Ascending aorta (tissue), 2 donors: ENCODE measurements at places on chromosomes 6 and 20.

DNA sequence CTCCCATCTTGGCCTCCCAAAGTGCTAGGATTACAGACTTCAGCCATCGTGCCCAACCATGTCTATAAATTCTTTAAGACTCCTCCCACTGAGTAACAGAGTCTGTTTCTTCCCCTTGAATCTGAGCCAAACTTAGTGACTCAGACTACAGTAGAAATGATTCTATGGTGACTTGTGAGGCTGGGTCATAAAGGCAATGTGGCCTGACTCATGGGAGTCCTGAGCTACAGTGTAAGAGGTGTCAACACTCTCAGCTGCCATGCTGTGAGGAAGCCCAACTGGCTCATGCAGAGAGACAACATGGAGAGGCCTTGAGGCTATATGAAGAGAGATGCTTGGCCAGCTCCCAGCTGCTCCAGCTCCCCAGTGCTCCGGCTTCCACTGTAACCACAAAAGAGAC lies 5.2 kb upstream of the NRSN2 start:
- no peak for DNase-seq

DNA sequence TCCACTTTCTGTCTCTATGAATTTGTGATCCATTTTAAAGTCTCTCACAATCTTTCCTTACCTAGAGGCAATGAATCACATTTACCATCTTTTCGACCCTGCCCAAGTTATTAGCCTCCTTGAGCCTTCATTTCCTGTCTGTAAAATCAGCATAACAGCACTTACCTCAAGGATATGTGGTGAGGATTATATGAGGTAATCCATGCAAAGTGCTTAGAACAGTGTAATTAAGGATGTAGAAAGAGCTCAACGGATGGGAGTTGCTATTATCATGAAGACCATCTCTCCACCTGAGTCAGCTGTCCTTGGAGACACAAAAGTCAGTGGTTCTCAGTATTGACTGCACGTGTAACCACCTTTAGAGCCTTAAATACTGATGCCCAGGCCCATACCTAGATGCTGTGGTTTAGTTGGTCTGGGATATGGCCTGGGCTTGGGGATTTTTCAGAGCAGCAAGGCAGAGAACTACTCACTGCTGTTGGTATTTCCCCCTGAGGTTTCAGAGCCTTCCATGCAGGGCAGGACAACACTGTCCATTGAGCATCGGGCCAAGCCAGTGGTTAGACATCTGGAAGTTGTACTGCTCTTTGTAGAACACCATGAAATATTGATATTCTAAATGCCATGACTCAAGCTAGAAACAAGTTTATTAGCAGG lies 55.8 kb downstream of the LYRM2 start:
- no peak for DNase-seq

DNA sequence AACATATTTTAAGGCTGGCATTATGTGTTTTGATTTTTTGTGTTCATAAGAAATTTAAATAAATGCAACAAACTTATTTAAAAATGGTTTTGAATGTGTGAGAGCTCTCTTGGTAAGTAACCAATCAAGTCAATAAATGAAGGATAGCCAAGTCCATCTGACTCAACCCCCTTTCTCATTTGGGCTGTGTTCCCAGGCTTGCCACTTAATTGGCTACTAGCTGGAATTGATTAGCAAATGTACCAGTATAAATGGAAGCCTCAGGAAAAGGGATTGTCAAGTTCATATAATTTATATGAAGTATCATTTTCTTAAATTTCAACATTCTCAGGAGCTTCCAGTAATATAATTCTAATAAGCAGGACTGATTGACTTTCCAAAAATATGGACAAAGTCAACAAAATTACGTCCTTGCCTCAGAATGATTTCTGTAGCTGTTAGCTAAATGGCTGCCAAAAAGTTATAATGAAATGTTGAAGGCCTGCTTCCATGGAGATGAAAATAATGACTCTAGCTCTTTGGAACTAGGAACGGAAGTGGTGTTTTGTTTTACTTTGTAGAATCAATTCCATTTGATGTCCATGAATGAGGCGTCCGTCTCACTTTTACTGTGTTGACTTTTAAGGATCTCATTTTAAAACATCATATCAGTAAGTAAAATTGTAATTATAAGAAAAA lies 614.9 kb downstream of the CDH26 start:
- DNase-seq: no peak

GRCh38 chr6:159110013-159110412 lies 59.2 kb upstream of the FNDC1 start:
- no peak for DNase-seq

GRCh38 chr20:58744836-58745235 lies 52.2 kb downstream of the NPEPL1 start:
- no peak for DNase-seq

DNA sequence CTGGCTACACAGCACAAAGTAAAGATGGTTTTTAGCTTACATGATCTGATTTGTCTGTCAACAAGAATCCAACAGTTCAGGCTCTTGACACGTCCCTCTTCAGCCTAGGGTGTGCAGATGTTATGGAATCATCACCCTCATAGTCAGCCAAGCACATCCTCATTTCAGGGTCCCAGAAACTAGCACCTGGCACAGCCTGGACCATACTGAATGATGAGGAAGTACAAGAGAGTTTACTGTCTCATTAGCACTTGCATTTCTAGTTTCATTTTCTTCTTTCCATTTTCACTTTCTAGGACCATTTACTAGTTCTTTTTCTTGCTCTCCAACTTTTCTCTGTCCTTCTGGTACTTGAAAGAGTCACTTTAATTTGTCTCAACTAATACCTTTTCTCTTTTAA lies 6.5 kb downstream of the RIPOR2 start:
- DNase-seq: no peak

DNA sequence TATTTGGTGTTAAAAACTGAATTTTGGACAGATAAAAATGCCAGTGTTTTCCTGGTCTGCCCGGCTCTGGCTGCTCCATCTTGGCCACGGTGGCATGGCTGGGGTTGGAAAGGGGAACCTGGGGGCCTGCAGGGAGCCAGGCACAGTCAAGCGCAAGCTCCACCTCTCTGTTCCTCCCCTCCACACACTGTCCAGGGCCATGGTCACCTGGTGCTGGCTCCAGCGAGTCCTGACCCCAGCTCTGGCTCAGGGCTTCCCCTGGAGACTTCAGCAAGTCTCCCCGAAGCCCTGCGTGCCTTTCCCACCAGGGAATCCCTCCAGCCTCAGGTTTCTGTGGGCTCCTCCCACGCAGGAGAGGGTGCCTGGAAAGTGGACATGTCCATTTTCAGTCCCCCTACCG lies 298.5 kb downstream of the QKI start:
- DNase-seq: no peak

DNA sequence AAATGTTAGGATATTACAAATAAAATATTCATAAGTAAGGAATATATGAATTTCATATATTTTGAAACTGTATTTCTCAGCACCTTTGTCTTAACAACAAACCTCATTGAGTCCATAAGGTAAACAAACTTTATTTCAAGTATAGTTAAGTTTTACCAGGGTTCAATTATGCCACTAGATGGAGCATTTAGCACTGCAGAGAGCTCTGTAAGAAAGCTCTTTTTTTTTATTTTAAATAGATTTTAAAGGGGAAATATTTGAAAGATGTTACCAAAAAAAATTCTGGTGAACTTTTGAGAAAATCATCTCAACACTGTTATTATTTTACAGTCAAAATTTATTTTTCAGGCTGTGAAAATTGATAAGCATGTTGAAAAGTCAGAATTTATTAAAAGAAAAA lies 955.2 kb upstream of the EYS start:
- no peak for DNase-seq

DNA sequence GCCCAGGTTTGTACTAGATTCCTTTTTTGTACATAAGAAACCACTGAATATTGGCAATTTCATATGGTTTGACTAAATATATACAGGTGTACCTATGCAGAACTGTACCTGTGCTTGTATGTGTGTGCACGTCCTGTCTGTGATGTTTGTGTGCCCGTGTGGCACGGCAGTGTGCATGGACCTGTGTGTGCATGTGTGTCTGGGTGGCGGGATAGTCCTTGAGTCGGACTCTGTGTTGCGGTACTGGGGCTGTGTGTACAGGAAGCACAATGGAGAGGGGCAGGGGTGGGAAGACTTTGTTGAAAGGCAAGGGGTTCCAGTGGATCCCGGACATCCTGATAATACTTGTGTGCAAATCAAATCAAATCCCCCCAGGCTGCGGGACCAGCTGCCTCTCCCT lies 3.4 kb upstream of the FAM83C start:
- no peak for DNase-seq

GRCh38 chr20:43972692-43973091 lies 58.0 kb downstream of the TOX2 start:
- peak; percentile 21 for DNase-seq

- no peak for DNase-seq
Measured at GRCh38 chr6:157569543-157569942, 188.6 kb downstream of the ZDHHC14 start.

- DNase-seq: no peak
Measured at GRCh38 chr20:21548390-21549035, 34.6 kb upstream of the NKX2-2 start.

GRCh38 chr6:98324446-98324845 lies 509.9 kb upstream of the POU3F2 start:
- no peak for DNase-seq

DNA sequence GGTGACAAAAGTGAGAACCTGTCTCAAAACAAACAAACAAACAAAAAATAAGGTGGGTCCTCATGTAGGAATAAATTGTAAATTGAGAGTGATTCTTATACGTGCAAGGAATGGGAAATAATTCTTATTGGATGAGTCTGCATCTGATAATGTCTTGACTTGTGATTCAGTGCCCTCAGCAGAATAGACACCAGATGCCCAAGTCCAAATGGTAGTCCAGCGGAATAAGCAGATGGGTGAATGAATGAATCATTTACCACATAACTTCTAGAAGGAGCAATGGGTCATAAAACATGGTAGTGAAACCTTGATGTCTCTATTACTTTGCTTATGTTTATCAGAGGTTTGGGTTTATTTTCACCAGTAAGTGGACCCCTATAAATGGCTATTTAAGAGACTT lies 747.7 kb downstream of the PHF3 start:
- no peak for DNase-seq

DNA sequence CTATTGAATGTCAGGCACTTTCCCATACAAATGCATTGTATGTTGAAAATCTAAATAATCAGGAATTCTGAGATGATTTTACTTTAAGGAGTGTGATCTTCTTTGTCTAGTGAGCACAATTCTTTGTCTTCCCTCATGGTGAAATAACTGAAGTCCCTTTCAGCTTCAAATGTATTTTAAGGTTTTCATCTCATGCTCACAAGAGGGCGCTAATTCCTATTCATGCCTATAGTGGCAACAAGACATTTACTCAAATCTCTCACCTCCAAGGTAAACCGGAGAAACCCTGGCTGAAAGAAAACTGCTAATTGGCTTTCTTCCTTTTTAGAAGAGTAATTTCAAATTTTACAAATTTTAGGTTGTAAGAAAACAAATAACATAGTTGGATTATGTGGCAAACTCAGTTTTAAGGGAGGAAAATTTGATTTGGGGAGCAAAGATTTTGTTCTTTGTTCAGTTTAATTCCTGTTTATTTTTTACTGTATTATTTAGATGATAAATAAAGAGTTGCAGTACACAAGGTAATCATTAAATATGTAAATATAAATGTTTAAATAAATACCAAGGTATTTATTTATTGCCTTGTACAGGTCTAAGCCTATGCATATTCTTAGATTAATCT lies 69.1 kb downstream of the SLC35F1 start:
- DNase-seq: no peak

DNA sequence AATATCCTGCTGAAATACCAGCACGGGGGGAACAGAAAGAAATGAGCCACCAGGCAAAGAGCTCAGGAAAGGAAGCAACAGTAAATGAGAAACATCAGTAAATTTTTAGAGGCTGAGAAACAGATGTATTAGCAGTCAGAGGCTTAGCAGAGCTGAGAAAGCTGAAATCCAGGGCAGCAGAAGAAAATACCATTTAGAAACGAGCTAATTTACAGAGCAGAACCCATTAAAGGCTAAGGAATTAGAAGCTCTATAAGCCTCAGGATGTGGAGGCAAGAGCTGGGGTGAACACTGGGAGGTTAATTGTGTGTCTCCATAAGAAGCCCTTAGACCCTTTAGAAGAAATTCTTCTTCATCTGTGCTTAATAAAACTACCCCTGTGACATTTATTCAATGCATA lies 178.6 kb upstream of the RGS17 start:
- DNase-seq: no peak

- DNase-seq: no peak
Measured at GRCh38 chr6:27592481-27593199, 119.7 kb upstream of the ZNF184 start.

GRCh38 chr6:17816921-17817611 lies 110.3 kb upstream of the NUP153 start:
- DNase-seq: no peak

- DNase-seq: peak; percentile 43
Measured at GRCh38 chr20:62791301-62792181, 4.7 kb upstream of the MRGBP start.

DNA sequence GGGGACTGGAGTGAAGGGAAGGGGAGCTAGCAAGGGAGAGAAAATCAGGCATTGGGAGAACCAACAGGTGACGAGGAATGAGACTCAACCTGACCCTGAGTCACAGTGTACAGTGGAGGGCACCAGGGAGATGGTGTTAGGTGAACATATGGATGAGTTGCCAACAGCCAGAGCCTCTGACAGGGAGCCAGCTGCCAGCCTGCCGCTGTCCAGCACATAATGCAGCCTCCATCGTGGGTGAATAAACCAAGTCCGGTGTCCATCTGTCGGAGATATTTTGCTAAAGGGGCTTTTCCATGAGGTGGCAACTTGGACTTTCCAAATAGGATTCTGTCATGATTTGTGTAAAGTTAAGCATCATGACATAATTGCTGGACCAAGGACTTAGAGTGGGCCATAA lies 88.1 kb downstream of the CDH4 start:
- DNase-seq: no peak

DNA sequence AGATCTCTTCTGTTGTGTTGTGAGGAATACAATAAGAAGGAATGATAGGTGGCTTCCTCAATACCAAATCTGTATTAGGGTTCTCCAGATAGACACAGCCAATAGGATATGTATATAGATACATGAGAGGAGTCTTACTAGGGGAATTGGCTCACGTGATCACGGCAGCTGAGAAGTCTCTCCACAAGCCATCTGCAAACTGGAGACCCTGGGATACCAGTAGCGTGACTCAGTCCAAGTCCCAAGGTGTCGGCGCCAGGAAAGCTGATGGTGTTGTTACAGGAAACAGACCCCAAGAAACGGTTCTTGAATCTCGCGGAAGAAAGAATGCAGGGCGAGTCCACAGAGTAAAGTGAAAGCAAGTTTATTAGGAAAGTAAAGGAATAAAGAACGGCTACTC lies 61.4 kb downstream of the SYTL3 start:
- DNase-seq: no peak

- DNase-seq: no peak
Measured at GRCh38 chr6:105526225-105526872, 123.5 kb upstream of the PREP start.

GRCh38 chr6:155327326-155328073 lies 13.2 kb upstream of the TFB1M start:
- DNase-seq: peak; percentile 70
